GM12891 (cell line): ENCODE measurements at places on chromosomes 3 and 15.

DNA sequence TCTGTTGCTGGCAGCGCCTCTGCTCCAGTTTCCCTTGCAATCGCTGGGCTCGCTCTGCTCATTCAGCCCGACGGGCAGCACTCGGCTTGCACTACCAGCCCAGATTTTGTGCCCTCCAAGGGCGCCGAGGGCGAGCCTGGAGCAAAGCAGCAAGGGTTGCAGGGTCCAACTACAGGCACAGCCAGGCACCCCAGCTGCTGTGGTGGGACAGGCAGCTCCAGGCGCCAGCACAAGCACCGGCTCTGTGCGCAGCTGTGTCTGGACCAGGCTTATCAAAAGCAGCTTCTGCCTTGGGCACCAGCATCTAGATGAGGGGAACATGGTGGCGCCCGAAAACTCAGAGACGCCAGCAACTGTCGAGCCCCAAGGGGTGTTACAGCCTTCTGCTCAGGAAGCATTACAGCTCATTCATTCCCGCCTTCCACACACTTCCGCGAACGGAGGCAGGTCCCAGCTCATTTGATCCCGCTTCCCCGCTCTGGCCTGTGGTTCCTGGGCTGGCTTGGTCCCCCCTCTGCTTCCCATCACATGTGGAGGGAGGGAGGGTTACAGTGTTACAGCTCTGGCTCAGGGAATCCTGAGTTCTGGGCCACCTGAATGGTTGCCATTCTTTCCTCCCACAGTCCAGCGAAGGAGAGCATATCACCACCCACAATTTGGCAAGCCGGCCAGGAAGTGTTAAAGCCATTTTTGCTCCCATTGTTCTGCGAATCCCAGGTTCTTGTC, 409.9 kb upstream of the ALCAM start:
- no peak for DNase-seq

DNA sequence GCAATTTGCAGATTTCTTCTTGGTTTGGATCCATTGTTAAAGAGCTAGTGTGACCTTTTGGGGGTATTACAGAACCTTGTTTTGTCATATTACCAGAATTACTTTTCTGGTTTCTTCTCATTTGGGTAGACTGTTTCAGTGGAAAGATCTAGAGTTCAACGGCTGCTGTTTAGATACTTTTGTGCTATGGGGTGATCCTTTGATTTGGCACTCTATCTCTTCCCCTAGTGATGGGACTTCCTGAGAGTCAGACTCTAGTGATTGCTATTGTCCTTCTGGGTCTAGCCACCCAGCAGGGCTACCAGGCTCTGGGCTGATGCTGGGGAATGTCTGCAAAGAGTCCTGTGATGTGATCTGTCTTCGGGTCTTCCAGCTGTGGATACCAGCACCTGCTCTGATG, 46.3 kb upstream of the GADL1 start:
- no peak for DNase-seq

DNA sequence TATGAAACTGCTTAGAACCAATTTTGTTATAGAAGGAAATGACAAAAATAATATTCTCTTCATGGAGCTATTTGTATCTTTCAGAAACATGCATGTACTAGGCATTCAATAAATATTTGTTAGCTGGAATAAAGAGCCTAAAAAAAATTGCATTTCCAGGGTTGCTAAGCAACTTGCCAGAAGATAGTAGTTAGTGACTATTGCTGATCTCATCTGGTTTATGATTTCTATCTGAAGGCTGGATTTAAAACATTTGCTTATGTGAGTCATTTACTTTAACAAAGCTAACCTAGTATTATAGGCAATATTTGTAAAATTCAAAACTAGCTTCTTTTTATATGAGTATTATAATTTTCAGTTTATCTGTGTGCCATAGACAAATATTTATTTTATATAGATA, 78.3 kb downstream of the NAALADL2 start:
- no peak for DNase-seq

DNA sequence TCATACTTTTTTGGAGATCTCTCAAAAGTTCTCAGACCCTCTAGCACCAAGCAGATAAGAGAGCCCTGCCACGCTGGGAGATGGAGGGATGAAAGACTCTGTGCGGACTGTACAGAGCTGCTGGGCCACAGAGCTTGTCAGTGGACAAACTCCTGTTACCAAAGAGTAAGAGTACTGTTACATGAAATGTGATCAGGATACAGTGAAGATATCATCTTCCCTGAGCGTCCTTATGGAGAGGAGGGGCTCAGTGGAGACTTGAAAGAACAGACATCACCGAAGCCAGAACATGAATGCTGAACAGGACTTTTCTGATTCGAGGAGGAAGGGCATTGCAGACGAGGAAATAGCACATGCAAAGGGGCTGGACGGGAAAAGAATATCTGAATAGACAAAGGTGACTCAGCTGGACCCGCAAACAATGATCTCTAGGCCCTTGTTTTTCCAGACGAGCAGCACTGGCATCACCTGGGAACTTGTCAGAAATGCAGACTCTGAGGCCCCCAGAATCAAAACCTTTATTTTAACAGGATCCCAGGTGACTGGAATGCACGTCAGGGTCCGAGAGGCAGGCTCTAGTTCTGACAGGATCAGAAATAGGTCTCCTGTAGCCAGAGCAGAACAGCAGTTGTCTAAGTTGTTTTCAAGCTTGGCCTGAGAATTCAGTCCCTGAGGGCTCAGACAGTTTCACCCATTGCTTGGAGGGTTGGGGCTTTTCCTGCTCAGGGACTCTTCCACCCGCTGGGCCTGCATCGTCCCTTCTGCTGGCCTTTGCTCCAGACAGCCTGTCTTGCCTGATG, 277.9 kb downstream of the RPLP1 start:
- no peak for DNase-seq

GRCh38 chr3:87260270-87260669, 16.1 kb downstream of the POU1F1 start:
- DNase-seq = no peak

DNA sequence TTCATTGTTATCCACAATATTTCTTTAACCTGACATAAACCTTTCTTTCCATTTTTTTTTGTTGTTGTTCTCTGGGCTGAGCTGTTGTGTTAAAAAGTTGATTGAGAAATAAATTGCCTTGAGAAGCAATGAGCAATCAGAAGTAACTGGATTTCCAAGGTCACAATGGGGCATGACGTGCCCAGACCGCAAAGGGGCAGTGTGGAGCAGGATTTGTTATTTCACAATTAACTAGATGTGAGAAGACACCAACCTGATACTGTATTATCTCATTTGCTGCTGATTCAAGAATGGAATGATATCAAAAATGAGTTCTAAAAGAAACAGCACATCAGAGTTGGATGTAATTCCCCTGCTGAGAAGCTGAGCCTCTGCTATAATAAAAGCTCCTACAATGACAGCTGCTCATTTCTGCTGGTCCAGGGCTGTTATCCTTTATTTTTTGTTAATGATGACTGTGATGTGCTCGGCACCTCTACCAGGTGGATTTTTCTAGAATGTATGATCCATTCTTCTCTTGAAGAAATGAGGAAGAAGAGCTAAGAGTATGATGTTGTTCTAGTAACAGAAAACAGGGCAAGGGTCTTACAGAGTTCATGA, 28.1 kb downstream of the CPNE4 start:
- DNase-seq = no peak

DNA sequence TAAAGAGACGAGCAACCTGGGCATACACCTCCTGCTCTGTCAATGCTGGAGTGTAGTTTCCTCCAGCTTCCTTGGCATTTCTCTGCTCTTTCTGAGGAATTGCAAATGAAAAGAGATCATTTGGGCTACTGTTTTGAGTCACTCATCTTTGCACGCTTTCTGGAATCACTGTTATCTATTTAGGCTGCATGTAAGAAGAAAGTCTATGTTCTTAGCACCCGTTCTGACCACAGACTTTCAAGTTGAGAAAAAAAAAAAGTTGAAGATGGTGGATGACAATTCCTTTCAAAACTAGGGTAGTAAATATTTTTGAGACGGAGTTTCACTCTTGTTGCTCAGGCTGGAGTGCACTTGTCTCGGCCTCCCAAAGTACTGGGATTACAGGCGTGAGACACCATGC, 41.3 kb downstream of the SIN3A start:
- DNase-seq = no peak

- no peak for DNase-seq
Measured at GRCh38 chr3:197151580-197151979, 122.0 kb upstream of the MELTF start.

GRCh38 chr3:31240466-31240865, 292.3 kb upstream of the STT3B start:
- no peak for DNase-seq

- no peak for DNase-seq
Measured at GRCh38 chr3:12663401-12663935, 449 bp downstream of the RAF1 start.

DNA sequence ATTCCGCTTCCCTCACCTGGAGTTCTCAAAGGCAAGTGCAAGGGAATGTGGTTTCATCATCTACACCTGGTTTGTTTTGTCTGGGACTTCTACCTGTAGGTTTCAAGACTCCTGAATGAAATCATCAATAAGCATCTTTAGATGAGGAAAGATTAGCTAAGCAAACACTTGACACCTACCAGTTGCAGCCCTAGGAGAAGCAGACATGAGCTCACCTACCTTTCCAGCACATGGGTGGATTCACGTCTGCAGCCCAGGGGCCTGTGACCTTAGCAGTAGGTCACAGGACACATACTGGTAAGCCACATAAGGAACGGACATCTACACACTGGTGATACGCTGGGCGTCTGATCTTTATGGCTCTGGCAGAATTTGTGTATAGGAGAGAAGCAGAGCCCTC, 26.7 kb downstream of the SLCO2A1 start:
- DNase-seq = no peak
